ENCODE measurements at places on chromosomes 3 and 15.

DNA sequence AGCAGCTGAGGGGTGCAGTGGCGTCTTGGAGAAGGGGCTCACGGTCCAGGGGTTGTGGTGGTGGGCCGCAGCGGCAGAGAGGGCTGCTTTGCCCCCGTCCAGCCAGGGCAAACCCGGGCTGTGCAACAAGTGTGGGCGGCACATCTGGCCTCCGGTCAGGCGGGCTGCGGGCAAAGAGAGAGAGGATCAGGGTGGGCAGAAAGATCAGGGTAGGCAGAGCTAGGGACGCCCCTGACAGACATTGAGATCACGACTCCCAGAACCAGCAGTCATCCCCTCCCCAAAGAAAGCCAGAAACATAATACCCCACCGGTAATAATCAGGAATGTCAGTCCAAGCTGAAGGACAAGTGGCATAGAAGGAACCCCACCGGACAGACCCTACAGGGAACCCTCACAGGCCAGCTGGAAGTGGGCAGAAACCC lies 6.8 kb downstream of the GATA2 start:
- DNase-seq: no peak

GRCh38 chr3:111594205-111594604 lies 941 bp downstream of the ZBED2 start:
- DNase-seq: no peak

DNA sequence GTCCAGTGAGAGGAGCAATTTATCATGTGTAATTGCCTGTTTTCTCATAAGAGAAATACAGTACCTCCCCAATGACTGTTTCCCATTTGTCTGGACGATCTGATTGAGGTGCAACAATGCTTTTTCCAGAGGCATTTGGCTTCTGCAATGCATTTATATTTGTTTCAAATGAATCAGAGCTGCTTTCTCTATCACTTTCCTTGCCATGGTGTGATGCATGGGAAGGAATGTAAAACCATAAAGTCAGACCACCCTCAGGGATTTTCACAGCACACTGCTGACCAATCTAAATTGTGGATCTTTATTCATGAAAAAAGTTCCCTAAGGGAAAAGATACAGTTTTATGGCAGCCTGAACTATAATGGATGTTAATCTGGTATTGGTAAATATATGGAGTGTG lies 333.0 kb downstream of the ZNF385D start:
- DNase-seq: no peak

DNA sequence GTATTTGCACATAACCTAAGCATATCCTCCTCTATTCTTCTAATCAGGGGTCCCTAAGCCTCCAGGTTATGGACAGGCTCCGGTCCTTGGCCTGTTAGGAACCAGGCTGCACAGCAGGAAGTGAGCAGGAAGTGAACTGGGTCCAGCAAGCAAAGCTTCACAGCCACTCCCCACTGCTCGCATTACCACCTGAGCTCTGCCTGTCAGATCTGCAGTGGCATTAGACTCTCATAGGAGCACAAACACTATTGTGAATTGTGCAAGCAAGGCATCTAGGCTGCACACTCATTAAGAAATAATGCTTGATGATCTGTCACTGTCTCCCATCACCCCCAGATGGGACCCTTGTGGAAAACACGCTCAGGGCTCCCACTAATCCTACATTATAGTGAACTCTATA lies 9.8 kb downstream of the MSL2 start:
- no peak for DNase-seq

Data from activated naive CD4-positive, alpha-beta T cell (primary cell).